ENCODE measurements at places on chromosomes 1 and 21.

DNA sequence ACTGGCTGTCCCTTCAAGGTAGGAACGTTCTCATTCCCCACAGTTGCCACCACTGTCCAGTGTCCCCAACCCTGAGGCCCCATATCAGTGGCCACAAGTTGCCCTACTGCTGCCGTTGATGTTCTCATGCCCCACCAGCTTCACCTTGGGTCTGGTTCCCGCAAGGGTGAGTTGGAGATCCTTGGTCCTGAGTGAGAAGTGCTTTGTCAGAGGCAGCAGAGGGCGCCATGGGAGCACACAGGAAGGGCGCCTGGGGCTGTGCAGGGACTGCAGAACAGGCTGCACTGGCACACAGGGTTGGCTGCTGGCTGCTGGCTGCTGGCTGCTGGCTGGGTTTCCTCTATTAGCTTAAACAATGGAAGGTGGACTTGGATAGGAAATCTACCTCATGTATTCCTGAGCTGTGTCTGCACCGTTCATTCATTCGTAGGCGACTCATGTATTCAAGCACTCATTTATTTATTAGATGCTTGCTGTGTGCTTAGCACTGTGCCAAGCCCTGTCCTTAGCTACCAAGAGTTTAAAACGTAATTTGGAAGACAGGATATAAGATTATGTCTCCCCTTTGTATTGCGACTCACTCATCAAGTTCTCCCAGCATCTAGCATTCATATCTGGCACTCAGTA is 2.1 kb upstream of the S100A9 start:
- no peak for DNase-seq

- no peak for DNase-seq
These were observed 314.3 kb downstream of the HHIPL2 start for GRCh38 chr1:222233444-222234158.

GRCh38 chr1:162892906-162893611 is 32.1 kb upstream of the CCDC190 start:
- DNase-seq = no peak

GRCh38 chr1:57872913-57873312 is 449.1 kb upstream of the DAB1 start:
- no peak for DNase-seq

GRCh38 chr1:117674521-117675400 is 68.9 kb downstream of the TENT5C start:
- no peak for DNase-seq

- DNase-seq = no peak
These were observed 140.2 kb upstream of the FGGY start for GRCh38 chr1:59156526-59157199.

GRCh38 chr21:36156815-36157670 is at the start of gene DOP1B:
TSS of gene DOP1B (plus strand) at chr21:36156824. CDS start at chr21:36164734, 7,910 bp downstream.
- no peak for DNase-seq

- DNase-seq = no peak
These were observed 48.9 kb downstream of the HENMT1 start for GRCh38 chr1:108611984-108612383.

- DNase-seq = no peak
These were observed 137.8 kb downstream of the GALNT2 start for GRCh38 chr1:230204842-230205241.

GRCh38 chr1:26759531-26759930 is 28.2 kb upstream of the PIGV start:
- no peak for DNase-seq

GRCh38 chr1:226637147-226637935 is 88.8 kb downstream of the STUM start:
- DNase-seq = peak; percentile 36

GRCh38 chr1:7608628-7609305 is 162.3 kb upstream of the VAMP3 start:
- no peak for DNase-seq

DNA sequence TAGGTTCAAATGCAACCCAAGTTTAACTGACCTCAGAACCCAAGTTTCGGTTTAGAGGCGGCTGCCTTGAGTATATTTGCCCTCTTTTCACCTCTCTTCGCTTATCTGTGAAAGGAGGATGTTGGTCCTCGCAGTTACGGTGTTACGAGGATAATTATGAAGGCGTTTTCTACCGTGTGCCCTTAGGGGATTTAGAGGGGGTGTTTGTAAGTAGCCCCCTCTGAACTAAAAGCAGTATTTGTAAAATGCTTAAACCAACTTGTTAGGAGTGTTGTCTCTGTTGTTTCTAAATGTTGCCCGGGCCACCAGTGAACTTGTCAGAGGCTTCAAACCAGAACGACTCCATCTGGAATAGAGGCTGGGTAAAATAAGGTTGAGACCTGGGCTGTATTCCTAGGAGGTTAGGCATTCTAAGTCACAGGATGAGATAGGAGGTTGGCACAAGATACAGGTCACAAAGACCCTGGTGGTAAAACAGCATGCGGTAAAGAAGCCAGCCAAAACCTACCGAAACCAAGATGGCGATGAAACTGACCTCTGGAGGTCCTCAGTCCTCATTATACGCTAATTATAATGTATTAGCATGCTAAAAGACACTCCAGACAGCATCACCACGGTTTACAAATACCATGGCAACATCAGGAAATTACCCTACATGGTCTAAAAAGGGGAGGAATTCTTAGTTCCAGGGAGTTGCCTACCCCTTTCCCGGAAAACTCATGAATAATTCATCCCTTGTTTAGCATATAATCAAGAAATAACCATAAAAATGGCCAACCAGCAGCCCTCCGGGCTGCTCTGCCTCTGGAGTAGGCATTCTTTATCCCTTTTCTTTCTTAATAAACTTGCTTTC is 1.0 kb upstream of the PSRC1 start:
- no peak for DNase-seq

GRCh38 chr1:183850852-183851251 is 45.9 kb downstream of the RGL1 start:
- DNase-seq = no peak

- no peak for DNase-seq
These were observed 47.4 kb downstream of the OLIG1 start for GRCh38 chr21:33117101-33117888.

DNA sequence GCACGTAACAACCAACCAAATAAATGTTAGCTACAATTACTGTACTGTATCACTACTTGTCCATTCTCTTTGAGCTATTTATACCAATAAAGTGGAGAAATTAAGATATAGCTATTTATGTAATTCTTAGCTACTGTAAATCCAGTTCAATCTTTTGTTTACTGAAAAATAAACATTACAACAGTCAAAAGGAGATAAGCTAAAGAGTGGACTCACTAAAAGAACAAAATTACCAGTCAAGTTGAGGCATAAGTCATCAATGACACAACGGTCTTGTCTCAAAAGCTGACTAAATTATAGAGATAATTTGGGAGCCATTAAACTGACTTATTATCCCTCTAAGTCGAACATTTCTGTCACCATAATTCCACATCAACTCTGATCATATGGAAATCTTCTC is 22.5 kb downstream of the TGFBR3 start:
- DNase-seq = no peak

- DNase-seq = no peak
These were observed 202.4 kb downstream of the DNAH14 start for GRCh38 chr1:225131869-225132268.

GRCh38 chr1:29513357-29513756 is 277.0 kb downstream of the PTPRU start:
- no peak for DNase-seq
